ENCODE measurements at places on chromosomes 5 and 9. TPM values are rescaled to one million over a fixed set of nuclear protein-coding genes. Genes with fewer than 3 reads are reported as not detected.

GRCh38 chr5:83368319-83368718 is 103.2 kb upstream of the VCAN start:
- H3K4me1 ChIP-seq: no peaks in the 10 kb centered on the region
- no peak overlapping the region for H3K4me3 ChIP-seq
- H3K36me3 ChIP-seq: no peaks in the 10 kb centered on the region
- H3K27ac ChIP-seq: no peak overlapping the region

- no peaks in the 10 kb centered on the region for H3K27me3 ChIP-seq
- peak overlapping the region; percentile 97 for H3K27ac ChIP-seq
- H3K36me3 ChIP-seq: no peaks in the 10 kb centered on the region
- peaks cover 46% of the 10 kb centered on the region for H3K4me1 ChIP-seq
These were observed 6.9 kb upstream of the TRAF1 start for GRCh38 chr9:120933310-120934055.

- H3K27me3 ChIP-seq: no peaks in the 10 kb centered on the region
- no peak for DNase-seq
- no peaks in the 10 kb centered on the region for H3K4me1 ChIP-seq
- H3K27ac ChIP-seq: no peak overlapping the region
- no peak overlapping the region for H3K4me3 ChIP-seq
These were observed 116.0 kb downstream of the VAV2 start for GRCh38 chr9:133876144-133876543.

GRCh38 chr9:35792024-35792813 is 828 bp downstream of the NPR2 start:
- H3K4me1 ChIP-seq: peaks cover 28% of the 10 kb centered on the region
- H3K36me3 ChIP-seq: no peaks in the 10 kb centered on the region
- DNase-seq: no peak
- H3K4me3 ChIP-seq: peak overlapping the region; percentile 64
- peak overlapping the region; percentile 81 for H3K27ac ChIP-seq

The SYK gene
- 3.2 TPM for total RNA-seq

The HAVCR1 gene
- total RNA-seq: not detected

Measured in ascending aorta (tissue), 2 donors.